ENCODE measurements at places on chromosomes 16 and 17.

DNA sequence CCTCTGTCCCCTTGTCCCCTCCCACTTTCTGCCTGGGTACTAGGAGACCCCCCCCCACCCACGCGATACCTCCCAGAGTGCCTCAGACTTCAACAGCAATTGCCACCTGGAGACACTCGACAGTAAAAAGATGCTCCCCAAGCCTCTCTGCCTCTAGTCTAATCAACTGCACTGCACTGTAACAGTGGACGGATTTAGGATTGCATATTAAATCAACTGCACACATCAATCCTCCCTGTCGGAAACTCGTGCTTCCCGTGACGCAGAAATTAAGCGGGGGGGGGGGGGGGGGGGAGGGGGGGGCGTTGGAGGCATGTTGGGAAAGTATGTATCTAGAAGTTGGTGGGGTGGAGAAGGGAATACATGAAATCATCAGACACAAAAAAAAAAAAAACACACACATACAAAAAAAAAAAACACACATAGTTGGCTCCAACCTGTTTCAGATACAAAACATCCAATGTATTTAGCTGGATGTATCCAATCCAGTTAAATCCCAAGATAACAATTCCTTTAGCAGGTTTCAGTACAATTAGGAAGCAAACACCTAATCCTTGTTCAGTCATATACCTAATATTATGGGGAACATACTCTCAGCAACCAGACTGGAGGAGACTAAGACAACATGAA is 29.7 kb downstream of the FAM222B start:
- H3K27ac ChIP-seq: peak overlapping the region; percentile 91
- no peak for DNase-seq
- H3K4me3 ChIP-seq: peak overlapping the region; percentile 63
- H3K27me3 ChIP-seq: no peaks in the 10 kb centered on the region
- peaks cover 10% of the 10 kb centered on the region for H3K36me3 ChIP-seq

DNA sequence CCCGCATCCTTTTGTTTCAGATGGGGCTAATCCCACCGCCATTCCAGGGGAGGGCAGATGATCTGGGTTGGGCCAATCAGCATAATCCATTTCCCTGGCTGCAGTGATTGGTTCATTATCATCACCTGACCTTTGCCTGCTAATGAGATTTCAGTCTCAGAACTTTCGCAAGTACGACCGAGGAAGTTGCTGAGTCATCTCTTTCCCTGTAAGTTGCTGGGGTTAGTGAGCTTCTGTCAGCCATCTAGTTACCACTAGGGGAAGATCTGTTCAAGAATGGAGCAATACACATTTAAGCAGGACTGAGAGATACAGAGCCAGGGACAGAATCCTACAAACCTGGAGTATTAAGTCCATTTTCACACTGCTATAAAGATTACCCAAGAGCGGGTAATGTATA is 65.3 kb upstream of the NUDT7 start:
- DNase-seq: peak; percentile 71
- no peaks in the 10 kb centered on the region for H3K36me3 ChIP-seq
- no peaks in the 10 kb centered on the region for H3K27me3 ChIP-seq
- no peaks in the 10 kb centered on the region for H3K4me1 ChIP-seq
- no peak overlapping the region for H3K27ac ChIP-seq
- H3K4me3 ChIP-seq: no peak overlapping the region

DNA sequence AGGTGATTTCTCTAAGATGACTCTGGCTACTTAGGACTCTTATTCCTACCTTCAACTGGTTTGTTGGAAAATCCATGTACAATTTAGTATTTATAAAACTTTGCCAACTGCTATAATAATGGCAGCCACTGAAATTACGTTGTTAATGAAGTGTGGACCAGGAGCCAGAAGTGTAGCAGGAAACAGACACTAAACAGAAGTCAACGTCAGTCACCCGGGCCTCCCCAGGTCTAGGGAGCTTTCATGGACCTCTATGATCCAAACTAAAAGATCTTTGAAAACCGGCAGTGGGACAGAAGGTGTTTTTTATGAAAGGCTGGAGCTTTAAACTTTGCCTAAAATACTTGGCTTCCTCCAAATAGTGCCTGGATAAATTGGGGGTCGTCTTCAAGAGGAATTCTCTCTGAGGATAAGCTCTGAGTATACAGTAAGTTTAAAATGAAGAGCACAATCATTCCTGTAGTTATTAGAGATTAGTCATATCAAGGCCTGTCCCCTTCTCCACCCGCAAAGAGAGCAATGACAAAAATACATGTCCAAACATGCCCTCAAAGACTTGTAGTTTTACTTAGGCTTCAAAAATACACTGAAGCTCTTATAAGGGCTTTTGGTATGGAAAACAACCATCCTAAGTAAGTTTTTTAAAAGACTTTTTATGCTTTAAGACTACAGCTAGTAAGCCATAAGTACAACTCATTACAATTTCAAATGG is 34.6 kb downstream of the DCUN1D3 start:
- H3K36me3 ChIP-seq: no peaks in the 10 kb centered on the region
- H3K27ac ChIP-seq: peak overlapping the region; percentile 13
- H3K4me1 ChIP-seq: peaks cover 14% of the 10 kb centered on the region
- H3K27me3 ChIP-seq: no peaks in the 10 kb centered on the region

GRCh38 chr17:79826204-79826680 is 13.0 kb downstream of the CBX4 start:
- H3K27ac ChIP-seq: peak overlapping the region; percentile 87
- H3K36me3 ChIP-seq: no peaks in the 10 kb centered on the region
- H3K4me3 ChIP-seq: peak overlapping the region; percentile 44
- DNase-seq: peak; percentile 48

GRCh38 chr17:41982026-41982760 is 15.6 kb downstream of the CNP start:
- H3K36me3 ChIP-seq: peaks cover 87% of the 10 kb centered on the region
- no peaks in the 10 kb centered on the region for H3K27me3 ChIP-seq
- H3K27ac ChIP-seq: no peak overlapping the region
- H3K4me1 ChIP-seq: no peaks in the 10 kb centered on the region

- DNase-seq: peak; percentile 42
- H3K4me1 ChIP-seq: no peaks in the 10 kb centered on the region
- peaks cover 81% of the 10 kb centered on the region for H3K36me3 ChIP-seq
- no peak overlapping the region for H3K27ac ChIP-seq
- H3K4me3 ChIP-seq: no peak overlapping the region
These were observed 15.3 kb downstream of the TBCD start for GRCh38 chr17:82767041-82767754.
